SHP77 (cell line): ENCODE measurements at places on chromosomes 3 and 15.

DNA sequence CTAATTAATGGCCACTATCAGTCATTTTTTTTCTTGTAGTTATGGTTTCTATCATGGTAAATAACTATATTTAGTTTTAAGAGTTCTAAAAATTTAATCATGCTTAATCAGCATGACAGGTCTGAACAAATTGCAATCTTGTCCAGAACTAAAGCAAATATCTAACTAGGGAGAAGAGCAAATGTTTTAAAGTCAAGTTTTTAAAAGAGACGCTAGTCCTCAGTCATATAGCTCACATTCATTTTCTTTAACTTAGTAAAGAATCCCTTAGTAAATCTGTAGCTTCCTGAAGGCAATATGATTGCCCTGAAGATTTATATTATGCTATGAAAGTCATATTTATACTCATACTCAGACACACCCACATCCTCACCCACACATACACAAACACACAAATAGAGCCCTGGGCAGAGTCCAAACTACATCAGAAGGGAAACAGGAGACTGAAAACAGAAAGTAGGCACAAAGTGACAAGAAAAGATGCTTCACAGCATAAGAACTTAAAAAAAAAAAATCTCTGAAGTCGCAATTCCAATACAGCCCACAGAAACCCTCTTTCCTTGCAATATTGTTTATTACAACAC is 1149.1 kb downstream of the SI start:
- DNase-seq = no peak

DNA sequence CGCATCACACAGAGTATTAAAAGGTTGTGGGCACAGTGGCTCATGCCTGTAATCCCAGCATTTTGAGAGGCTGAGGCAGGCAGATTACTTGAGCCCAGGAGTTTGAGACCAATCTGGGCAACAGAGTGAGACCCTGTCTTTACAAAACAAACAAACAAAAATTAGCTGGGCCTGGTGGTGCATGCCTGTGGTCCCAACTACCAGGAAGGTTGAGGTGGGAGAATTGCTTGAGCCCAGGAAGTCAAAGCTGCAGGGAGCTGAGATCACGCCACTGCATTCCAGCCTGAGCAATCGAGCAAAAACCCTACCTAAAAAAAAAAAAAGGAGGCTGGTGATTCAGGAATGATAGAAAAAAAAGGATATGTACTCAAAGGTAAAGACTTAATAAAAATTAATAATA is 28.2 kb upstream of the ST6GAL1 start:
- DNase-seq = no peak

DNA sequence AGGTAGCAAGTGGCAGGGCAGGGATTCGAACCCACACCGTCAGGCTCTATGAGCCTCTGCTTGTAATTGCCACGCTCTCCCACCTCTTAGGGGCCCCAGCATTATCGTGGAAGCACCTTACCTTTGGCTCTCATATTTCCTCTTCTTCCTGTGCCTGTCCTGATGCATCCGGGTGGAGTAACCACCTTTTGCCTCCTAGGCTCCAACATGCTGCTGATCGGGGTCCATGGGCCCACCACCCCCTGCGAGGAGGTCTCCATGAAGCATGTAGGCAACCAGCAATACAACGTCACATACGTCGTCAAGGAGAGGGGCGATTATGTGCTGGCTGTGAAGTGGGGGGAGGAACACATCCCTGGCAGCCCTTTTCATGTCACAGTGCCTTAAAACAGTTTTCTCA is 40.4 kb downstream of the DNASE1L3 start:
- DNase-seq = no peak

DNA sequence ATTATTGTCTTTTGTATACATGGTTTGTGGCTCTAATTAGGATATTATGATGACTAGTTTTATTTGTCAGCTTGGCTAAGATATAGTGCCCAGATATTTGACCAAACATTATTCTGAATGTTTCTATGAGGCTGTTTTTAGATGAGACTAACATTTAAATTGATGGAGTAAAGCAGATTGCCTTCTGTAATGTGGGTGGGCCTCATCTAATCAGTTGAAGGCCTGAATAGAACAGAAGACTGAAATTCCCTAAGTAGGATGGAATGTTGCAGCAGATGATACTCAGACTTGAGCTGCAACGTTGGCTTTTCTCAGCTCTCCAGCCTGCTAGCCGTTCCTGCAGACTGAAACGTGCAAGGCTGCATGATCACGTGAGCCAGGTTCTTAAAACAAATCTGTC is 546.5 kb downstream of the EDEM1 start:
- DNase-seq = no peak

DNA sequence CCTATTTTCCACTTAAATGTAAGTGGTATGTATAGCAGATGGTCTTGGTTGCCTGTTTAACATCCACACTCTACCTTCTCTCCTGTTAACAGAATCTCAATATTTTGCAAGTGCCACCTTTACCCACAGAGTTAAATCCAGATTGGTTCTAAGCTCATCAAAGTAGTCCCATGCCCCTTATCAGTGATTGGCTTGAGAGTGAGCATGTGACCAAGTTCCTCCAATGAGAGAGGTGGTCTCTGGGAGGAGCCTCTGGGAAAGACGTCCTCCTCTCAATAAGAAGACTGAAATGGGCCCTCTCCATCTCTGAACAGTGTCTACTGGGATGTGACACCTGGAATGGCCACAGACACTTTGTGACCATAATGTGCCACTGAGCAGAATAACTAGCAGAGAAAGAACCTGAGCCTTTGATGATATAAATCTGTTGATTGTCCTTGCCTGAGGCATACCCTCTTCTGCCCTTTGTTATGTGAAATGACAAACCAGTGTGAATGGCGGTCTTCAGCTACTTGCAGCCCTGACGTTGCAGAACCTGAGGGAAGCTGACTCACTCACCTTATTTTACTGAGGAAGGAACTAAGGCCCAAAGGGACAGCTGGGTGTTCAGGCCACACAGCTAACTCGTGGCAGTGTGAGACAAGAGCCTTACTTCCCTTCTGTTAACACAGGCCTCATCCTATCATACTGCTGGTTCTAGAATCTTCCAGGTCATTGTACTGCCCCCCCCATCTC is 42.4 kb upstream of the LARS2 start:
- no peak for DNase-seq

DNA sequence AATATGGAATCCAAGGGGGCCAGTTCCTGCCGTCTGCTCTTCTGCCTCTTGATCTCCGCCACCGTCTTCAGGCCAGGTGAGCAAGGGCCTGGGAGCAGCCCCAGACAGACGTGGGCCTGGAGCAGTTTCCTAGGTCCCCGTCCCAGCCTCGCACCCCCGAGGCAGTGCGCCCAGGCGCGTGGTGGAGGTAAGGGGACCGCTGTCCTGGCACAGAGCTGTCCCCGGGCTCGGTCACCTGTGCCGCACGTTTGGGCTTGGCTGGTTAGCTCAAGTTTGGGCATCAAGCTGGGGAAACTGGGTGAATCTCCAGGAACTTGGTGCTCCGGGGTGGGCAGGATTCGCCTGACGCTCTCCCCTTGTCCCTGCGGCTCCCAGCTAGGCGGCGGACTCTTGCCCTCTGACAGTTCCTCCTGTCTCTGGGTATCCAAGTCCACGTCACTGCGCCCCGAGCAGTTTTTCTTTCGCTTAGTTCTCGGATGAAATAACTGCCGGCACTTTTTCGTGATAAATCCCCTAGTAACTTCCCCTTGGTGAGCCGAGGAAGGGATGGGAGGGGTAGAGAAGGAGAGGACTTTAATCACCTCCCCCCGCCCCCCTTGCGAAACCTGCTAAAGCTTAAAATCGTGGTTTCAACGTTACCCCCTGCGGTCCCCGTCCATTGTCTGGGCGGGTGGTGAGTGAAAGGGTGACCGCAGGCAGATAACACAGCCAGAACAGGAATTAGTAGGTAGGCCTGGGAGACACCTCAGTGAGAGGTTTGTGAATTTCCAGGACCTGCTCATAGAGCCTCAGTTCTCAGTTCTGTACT is 901 bp downstream of the ALCAM start:
- DNase-seq = peak; percentile 50

GRCh38 chr15:70299931-70300869 is 202.5 kb upstream of the TLE3 start:
- DNase-seq = peak; percentile 28

GRCh38 chr3:152756807-152757206 is 78.1 kb upstream of the P2RY1 start:
- no peak for DNase-seq

GRCh38 chr15:40870716-40871115 is 3.3 kb downstream of the RHOV start:
- no peak for DNase-seq

DNA sequence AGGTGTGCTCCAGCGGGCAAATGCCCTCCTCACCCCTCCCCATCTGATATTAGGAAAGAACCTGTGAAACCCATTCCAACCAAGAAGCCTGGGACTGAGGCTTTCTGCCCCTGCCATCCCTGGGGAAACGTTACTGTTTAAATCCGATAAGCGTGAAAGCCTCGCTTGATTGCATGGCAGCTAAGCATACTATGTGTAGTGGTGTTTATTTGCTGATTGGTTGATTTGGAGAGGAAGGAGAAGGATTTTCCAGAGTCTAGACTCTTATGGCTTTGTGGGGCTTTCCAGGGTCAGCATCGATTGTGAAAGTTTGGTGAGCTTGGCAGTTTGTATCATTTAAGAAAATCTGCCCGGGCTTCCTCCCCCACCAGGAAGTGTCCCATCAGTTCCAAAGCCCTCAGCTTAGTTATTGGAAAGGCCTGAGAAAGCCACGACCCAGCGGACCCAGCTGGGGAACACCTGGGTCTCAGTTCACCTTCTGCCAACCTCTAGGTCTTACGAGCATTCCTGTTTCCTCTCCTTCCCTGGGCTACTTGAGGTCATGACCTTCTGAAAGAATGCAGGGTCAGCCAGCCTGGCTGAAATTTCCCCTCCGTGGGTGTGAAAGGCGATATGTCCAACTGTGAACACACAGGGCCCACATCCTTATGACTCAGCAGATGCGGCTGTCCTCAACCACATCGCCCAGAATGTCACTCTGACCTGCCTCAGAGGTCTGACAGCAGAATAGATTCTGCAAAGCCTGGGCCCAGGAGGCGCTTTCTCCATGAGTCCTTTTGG is 62.8 kb upstream of the HERC1 start:
- DNase-seq = no peak

DNA sequence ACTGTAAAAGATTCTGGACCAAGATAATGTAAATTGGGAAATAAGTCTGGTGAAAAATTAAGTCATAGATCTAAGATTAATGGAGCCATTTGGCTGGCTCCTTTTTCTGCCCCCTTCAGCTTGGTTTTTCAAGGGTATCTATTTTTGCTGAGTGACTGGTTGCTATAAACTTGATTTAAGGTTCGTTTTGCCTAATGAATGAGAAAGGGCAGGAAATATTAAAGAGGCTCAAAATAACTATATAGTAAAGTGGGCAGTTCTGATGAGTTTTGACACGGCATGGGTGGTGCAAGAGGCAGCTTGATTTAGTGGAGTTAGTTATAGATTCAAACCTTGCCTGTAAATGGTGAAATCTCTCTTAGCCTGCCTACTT is 140.7 kb downstream of the STAC start:
- no peak for DNase-seq

DNA sequence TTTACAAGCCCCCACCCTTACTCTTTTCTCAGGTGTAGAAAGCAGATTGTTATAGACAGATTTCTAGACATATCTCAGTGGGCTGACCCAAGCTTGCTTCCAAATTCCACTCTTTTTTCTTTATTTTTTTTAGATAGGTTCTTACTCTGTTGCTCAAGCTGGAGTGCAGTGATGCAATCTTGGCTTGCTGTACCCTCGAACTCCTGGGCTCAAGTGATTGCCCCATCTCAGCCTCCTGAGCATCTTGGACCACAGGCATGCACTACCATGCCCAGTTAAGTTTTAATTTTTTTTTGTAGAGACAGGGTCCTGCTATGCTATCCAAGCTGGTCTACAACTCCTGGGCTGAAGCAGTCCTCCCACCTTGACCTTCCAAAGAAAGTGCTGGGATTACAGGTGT is 53.5 kb upstream of the ADAMTS9 start:
- DNase-seq = no peak

DNA sequence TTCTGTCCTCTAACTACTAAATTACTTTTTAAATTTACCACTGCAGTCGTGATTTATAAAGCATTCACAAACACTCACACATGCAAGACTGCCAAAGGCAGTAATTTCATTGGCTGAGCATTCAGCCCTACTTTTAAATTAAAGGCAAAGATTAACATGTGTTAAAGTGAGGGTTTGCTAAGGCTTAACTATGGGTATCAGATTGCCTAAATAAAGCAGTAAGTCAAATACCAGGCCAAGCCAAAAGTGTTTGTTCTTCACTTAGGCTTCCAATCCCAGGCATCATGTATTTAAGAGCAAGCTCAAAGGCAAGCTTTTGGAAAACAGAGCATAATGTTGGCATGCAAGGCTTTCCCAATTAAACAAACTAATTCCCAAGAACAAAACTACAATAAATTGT is 187.3 kb downstream of the SUCNR1 start:
- peak; percentile 53 for DNase-seq

GRCh38 chr15:25501828-25502446 is 63.1 kb upstream of the UBE3A start:
- peak; percentile 3 for DNase-seq

DNA sequence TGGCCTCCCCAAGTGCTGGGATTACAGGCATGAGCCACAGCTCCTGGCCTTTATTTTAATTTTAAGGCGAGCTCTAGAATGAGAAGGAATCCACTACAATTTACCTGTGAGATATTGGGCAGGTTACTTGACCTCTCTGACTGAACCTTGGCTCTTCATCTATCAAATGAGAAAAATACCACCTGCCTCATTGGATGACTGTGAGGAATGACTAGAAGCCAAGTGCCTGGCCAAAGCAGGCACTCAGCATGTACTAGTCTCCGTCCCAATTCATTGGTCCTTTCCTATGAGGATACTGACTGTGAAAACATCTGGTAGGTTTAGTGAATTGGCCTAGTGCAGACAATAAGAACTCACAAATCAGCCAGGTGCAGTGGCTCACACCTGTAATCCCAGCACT is 38.5 kb upstream of the OSBPL11 start:
- no peak for DNase-seq

DNA sequence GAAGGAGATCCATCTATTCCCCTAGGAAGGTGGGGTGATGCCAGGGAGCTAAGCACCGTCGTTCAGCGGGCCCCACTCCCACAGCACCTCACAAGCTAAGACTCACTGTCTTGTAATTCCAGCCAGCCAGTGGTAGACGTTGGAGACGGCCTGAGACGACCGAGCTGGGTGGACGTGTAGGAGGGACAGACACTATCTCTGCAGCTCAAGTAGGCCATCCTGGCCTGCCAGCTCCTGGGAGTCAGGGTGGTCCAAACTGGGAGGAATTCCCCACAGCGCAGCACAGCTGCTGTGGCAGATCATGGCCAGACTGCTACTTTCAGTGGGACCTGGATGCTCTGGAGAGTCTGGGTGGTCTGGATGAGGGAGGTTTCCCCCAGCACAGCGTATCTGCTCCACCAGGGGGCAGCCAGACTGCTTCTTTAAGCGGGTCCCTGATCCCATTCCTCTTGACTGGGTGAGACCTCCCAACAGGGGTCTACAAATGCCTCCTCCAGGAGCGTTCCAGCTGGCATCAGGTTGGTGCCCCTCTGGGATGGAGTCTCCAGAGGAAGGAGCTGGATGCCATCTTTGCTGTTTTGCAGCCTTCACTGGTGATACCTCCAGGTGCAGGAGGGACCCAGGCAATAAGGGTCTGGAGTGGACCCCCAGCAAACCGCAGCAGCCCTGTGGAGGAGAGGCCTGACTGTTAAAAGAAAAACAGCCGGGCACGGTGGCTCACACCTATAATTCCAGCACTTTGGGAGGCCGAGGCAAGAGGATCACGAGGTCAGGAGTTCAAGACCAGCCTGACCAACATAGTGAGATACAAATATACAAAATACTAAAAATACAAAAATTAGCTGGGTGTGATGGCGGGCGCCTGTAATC is 27.6 kb downstream of the GNB5 start:
- DNase-seq = no peak
